Forelimb muscle (tissue), 1 donor: ENCODE measurements at places on chromosomes 12 and 14. TPM values are rescaled to one million over a fixed set of nuclear protein-coding genes. Genes with fewer than 3 reads are reported as not detected.

TMEM233 gene
- polyA plus RNA-seq = 6.4 TPM

ADCK1 gene
- polyA plus RNA-seq = 7.2 TPM

DPPA3 gene
- polyA plus RNA-seq = not detected

ZC2HC1C gene
- 1.4 TPM for polyA plus RNA-seq
